ENCODE measurements at places on chromosomes 1 and 21.

DNA sequence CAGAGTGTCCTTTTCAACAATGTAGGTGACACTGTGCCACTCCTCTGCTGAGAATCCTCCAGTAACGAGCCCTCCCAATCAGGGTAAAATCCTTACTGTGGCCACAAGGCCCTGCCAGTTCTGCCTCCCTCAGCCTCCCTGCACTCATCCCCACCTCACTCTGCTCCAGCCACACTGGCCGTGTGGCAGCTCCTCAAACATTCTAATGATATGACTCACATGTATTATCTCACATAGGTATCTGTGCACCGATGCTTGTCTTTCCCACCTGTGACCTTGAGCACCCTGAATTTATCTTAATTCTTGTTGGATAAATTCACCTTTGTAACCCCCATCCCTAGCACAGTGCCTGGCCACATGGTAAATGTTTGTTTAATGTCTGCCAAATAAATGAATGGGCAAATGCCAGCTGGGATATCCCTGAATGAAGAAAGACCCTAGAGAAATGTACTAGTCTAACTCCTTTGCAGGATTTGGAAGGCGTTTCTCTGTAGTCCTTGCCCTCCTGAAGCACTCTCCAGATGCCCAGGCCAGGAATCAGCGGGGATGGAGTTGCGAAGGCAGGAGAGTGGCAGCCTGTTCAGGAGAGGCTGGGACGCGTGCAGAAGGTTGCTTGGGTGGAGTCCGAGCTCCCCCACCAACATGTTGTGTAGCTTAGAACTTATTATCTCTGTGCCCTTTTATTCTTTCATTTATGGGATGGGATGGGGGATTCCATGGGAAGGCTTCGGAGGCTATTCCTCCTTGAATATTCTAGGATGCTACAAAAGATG lies 106.0 kb downstream of the TMEM53 start:
- no peak for DNase-seq

DNA sequence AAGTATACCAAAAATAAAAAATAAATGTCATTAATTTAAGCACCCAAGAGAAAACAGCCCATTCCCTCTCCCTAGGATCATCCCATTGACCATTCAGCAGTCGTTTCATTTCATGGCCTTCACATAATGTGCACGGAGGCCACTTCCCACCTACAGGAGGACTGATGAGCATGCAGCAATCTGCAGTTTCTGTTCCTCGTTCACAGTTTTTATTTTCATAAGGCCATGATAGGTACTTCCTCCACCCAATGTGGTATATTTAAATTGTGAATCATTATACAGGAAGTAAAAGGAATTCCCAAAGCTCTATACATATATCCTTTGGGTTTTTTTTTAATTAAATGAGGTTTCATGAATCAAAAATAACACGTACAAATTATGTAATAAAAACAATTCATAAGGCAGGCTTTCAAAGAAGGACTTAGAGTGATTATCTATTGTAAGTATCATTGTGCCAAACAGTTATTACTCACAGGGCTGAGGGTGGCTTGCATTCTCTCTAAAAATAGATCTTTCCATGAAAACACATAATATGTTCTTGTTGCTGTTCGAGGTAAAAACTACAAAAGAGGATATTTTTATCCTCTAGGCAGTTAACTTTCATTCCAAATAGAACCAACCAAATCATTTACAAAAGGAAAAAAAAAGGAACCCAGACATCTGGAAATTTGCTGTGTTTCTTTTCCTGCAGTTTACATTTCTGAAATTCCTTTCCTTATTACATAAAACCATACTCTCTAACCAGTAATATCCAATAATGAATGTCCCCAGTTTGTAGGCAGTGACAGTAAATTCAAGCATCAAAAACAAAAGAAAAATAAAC lies 27.5 kb upstream of the SLC44A3 start:
- no peak for DNase-seq

- DNase-seq, result no peak
Measured at GRCh38 chr21:35352066-35352770, 303.1 kb upstream of the RUNX1 start.

- DNase-seq, result no peak
Measured at GRCh38 chr1:53625049-53625448, 113.9 kb downstream of the GLIS1 start.

DNA sequence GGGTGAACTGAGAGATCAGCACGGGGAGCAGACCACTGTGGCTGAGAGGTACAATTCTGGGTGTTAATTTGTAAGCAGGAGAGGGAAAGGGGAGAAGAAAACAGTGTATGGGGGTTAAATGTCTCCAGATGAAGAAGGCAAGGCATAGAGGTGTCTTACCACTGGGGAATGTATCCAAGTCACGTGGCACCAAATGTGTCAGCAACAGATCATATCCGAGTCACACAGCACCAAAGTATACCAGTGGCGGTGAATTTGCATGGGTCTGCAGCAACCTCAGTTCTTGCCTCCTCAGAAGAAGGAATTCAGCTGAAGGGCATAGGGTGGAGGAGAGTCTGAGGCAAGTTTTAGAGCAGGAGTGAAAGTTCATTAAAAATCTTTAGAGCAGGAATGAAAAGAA lies 21.2 kb upstream of the SYCP1 start:
- DNase-seq, result no peak

- DNase-seq, result no peak
Measured at GRCh38 chr1:96837781-96838216, 116.2 kb downstream of the PTBP2 start.

GRCh38 chr1:117060441-117061317 lies 553 bp downstream of the TTF2 start:
- DNase-seq, result peak; percentile 51

- peak; percentile 84 for DNase-seq
Measured at GRCh38 chr1:220527279-220527907, 543 bp upstream of the MARK1 start.

DNA sequence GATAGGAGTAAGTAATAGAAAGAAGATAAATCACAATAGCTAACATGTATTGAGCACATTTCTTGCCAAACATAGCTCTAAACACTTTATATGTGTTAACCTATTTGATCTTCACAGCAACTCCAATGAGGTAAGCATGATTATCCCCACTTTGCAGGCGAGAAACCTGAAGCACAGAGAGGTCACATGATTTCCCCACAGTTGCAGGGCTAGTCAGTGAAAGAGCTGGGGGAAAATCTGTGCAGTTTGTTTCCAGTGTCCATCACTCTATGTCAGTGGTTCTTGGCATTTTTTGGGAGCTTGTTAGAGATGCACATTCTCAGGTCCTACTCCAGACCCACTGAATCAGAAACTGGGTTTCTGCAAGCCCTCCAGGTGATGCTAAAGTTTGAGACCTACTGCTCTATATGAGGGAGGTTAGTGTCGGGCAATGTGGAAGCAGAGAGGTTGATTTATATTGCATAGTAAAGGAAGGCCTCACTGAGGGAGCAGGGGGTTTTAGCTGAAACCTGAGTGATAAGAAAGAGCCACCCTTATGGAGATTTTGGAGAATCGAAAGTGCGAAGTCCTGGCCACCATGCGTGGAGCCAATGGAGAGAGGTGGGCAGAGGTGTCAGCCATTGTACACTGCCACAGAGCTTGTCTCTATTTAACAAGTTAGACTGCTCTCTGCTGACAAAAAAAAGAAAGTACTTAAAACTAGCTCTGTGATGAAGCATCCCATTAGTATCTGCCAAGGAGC lies 20.9 kb downstream of the MCOLN3 start:
- no peak for DNase-seq

- no peak for DNase-seq
Measured at GRCh38 chr1:12015001-12015491, 4.3 kb upstream of the MIIP start.

GRCh38 chr1:202343652-202344349 lies 2.1 kb upstream of the UBE2T start:
- DNase-seq, result peak; percentile 61

GRCh38 chr1:116457946-116458604 lies 85.0 kb downstream of the ATP1A1 start:
- no peak for DNase-seq

DNA sequence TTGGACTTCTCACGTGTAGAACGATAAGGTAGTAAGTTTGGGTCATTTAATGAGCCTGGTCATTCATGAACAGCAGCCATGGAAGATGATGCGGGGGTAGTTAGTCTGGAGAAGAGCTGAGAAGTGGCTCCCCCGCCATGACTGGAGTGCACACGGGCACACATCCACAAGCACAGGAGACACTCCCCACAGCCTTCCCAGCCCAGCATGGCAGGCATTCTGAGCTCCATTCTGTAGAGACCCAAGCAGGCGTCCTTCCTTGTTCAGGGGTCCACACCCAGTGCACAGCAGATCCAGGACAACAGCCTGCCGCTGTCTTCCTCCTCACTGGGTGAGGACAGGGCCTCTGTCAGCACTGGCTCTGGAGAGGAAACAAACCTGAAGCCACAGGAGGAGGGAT lies 57.0 kb downstream of the SCCPDH start:
- DNase-seq, result no peak

- peak; percentile 2 for DNase-seq
Measured at GRCh38 chr1:195939844-195940243, 668.4 kb downstream of the KCNT2 start.

DNA sequence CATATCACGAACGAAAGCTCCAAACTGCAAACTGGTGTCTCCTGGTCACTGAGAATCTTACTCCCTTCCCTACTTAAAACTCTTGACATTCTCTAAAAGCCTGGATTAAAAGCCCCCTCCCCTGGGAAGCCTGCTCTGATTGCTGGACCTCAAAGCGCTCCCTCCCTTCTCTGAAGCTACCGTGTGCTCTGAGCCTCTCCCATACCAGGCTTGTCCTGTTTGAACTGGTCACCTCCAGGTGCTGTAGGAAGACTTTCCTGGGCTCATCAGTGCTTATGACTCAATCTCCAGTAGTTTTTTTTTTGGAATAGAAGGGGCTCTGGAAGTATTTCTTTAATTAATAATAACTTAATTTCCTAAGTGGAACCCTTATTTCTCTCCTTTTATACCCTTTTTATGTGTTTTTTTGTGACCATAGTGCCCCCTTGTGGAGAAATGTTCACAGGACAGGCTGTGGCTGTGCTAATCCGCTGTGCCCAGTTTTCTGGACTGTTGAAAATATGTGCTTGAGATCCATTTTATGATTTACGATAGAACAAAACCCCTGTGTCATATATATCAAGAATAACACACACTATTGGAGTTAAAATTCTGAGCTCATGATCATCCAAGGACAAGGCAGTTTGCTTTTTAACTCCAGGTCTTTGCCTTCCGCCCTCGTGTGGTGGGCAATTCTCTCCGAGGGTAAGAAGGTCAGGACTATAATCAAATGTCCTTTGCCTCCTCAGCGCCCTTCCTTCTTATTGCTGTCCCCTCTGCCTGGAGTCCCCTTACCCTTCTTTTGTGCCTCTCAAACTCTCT lies 16.9 kb downstream of the MTARC1 start:
- DNase-seq, result peak; percentile 41

- DNase-seq, result no peak
Measured at GRCh38 chr1:173827611-173828010, 2.9 kb upstream of the CENPL start.

GRCh38 chr1:36321119-36321951 lies 2.1 kb downstream of the EVA1B start:
- no peak for DNase-seq
